T follicular helper cell (primary cell): ENCODE measurements at places on chromosomes 1 and 21.

- no peak for DNase-seq
Measured at GRCh38 chr1:85325920-85326319, 49.5 kb upstream of the BCL10 start.

- DNase-seq, result no peak
Measured at GRCh38 chr1:152460529-152460899, 46.5 kb upstream of the CRNN start.

- no peak for DNase-seq
Measured at GRCh38 chr1:147897029-147897752, 5.4 kb upstream of the GJA8 start.

DNA sequence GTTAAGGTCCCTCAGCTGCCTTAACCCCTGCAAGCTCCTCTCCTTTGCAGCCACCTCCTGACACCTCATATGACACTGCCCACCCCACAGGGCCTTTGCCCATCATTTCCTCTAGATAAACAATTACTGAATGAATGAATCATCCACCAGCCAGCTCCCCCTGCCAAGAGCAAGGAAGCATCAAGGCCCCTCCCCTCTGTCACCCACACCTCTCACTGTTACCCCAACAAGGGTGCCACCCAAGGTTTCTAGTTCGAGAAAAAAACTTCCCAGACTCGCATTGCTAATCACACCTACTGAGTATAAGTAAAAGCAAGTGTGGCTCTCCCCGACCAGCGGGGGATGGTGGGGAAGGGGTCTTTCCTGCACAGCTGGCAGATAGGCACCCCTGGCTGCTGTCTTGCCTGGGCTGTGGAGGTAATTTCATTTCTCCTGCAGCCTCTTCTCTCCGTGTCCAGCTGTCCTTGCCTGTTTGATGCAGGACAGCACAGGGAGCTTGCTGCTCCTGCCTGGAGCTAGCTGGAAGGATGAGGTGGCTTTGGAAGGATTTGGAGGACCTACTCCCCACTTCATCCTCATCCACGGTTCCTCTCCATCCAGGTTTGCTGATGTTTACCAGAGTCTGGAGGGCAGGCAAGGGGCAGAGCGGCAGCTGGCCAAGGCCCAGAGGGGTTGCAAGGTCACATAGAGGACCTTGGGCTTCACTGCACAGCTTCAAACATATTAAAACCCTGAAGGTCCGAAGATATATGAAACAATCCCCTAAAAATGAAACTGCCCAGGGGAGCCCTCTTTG lies 33.1 kb upstream of the LBR start:
- DNase-seq, result no peak
